ENCODE measurements at places on chromosomes 1 and 21.
A peak's percentile ranks its signal among the peaks of the same experiment; 100 is the strongest.

DNA sequence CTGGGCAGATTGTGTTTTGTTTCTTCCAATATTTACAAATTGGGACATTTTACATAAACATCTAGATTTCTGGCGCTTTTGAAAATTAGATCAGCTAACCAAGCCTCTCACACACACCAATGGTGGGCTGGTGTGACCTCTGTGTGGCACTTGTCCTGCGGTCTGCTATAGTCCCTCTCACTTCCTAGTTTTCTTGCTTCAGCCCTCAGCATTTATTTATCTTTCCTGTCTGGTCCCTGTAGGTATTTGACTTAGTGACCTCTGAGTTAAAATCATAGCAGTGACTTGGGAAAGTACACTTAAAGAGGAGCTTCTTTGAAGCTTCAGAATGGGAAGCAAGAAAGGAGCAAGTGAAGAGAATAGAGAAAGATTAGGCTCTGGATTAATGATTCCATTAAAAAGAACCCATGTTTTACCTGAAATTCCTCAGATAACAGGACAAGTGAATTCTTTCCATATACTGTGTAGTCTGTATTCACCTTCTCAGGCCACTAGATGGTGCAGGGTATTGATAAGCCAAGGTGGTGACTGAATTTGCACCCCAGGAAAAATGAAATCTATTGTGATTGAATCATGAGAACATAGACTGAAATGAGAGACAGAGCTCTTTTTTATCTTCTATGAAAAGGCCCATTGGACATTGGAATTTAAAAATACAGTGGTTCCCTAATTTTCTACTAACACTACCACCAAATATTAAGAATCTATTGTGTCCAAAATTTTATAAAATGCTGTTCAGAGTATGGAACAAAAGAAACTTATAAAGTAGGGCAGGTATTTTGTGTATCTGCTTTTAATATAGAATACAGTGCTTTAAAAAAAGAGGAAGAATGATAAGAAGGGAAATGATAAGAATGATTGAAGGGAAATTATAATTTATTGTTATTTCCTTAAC is 7.1 kb upstream of the DIPK1A start:
- H3K27ac ChIP-seq = no peak overlapping the region
- H3K4me3 ChIP-seq = no peak overlapping the region
- H3K36me3 ChIP-seq = no peaks in the 10 kb centered on the region
- H3K4me1 ChIP-seq = peaks cover 8% of the 10 kb centered on the region

DNA sequence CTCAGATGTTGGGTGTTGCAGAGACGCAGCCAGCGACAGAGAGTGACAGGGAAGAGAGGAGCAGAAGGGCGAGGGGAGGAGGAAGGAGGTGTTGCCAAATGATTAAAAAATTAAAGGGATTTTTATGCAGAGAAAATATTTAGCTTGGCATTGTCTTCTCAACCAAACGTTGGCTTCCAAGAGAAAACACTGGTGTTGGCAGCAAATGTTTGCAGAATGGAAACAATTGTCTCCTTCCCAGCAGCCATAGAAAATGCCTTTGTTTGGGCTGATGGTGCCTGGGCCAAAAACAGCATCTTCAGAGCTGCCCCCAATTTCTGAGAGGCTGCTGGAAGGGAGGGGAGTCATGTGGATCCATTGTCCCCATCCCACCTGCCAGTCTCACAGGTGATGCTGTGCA is 29.7 kb upstream of the GRIK3 start:
- no peaks in the 10 kb centered on the region for H3K36me3 ChIP-seq
- no peak for DNase-seq
- no peaks in the 10 kb centered on the region for H3K4me1 ChIP-seq

- DNase-seq = no peak
- no peaks in the 10 kb centered on the region for H3K4me1 ChIP-seq
- no peak overlapping the region for H3K27ac ChIP-seq
- no peaks in the 10 kb centered on the region for H3K36me3 ChIP-seq
These were observed 8.2 kb upstream of the CREG1 start for GRCh38 chr1:167561753-167562152.

- H3K27me3 ChIP-seq = no peaks in the 10 kb centered on the region
- no peaks in the 10 kb centered on the region for H3K36me3 ChIP-seq
- H3K4me3 ChIP-seq = no peak overlapping the region
- H3K27ac ChIP-seq = no peak overlapping the region
These were observed 85.7 kb upstream of the ABCD3 start for GRCh38 chr1:94332516-94332915.

DNA sequence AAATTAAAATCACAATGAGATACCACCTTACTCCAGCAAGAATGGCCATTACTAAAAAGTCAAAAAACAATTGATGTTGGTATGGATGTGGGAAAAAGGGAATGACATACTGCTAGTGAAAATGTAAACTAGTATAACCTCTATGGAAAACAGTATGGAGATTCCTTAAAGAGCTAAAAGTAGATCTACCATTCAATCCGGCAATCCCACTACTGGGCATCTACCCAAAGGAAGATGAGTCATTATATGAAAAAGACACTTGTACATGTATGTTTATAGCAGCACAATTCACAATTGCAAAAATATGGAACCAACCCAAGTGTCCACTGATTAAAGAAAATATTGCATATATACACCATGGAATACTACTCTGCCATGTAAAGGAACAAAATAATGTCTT is 37.2 kb downstream of the SUSD4 start:
- H3K4me1 ChIP-seq = no peaks in the 10 kb centered on the region
- H3K27me3 ChIP-seq = no peaks in the 10 kb centered on the region
- no peak for DNase-seq
- H3K36me3 ChIP-seq = no peaks in the 10 kb centered on the region
- no peak overlapping the region for H3K4me3 ChIP-seq

DNA sequence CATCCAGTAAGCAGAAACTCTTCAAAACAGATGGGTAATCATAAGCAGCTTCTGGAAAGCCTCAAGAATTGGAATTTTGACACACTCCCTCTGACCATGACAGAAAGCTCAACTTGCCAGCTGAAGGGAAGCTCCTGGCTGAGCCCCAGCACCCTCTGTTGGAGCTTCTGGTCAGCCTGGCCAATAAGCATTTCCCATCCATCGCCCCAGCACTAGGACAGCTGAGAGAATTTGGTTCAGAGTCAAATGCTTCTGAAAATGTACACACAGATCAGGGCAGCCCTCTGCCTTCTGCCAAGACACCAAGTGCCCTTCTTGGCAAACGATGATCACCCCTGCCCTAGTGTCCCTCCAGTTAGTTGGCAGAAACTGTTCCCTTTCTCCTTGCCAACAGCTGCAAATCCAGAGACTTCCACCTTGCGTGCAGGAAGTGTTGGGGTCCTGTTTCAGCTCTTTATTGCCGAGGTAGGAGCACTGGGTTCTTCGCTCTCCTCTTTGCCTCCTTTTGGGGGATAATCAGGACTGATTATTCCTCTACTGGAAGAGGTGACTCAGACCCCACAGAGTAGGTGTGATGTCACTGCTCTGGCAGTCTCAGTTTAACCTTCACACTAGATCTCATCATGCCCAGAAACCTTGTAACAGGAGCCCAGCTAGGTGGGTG is 11.9 kb downstream of the PIGV start:
- DNase-seq = no peak
- H3K27me3 ChIP-seq = no peaks in the 10 kb centered on the region
- peak overlapping the region; percentile 22 for H3K4me3 ChIP-seq
- H3K4me1 ChIP-seq = peaks cover 16% of the 10 kb centered on the region
- peak overlapping the region; percentile 53 for H3K27ac ChIP-seq

GRCh38 chr1:24318615-24319311 is 394 bp upstream of the GRHL3 start:
- peak overlapping the region; percentile 1 for H3K27ac ChIP-seq
- no peaks in the 10 kb centered on the region for H3K27me3 ChIP-seq
- peaks cover 44% of the 10 kb centered on the region for H3K4me1 ChIP-seq
- peak overlapping the region; percentile 13 for H3K4me3 ChIP-seq
- no peaks in the 10 kb centered on the region for H3K36me3 ChIP-seq
- DNase-seq = no peak

- H3K36me3 ChIP-seq = peaks cover 22% of the 10 kb centered on the region
- no peak overlapping the region for H3K4me3 ChIP-seq
- peaks cover 56% of the 10 kb centered on the region for H3K4me1 ChIP-seq
- no peak for DNase-seq
- no peak overlapping the region for H3K27ac ChIP-seq
These were observed 34.3 kb upstream of the PPP1R15B start for GRCh38 chr1:204445860-204446412.

DNA sequence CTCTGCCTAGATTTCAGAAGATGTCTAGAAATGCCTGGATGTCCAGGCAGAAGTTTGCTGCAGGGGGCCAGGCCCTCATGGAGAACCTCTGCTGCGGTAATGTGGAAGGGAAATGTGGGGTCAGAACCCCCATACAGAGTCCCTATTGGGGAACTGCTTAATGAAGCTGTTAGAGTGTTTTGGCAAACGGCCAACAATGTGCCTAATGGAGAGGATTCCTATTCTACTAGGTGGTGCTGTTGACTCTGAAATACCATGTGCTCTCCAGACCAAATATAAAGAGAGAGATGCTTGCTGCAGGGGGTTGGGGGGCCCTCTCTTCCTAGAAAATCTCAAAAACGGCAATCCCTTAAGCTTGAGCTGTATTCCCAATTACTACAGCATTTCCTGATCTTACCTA is 57.1 kb upstream of the DR1 start:
- H3K36me3 ChIP-seq = no peaks in the 10 kb centered on the region
- H3K27me3 ChIP-seq = no peaks in the 10 kb centered on the region
- no peaks in the 10 kb centered on the region for H3K4me1 ChIP-seq
- no peak for DNase-seq
- H3K27ac ChIP-seq = no peak overlapping the region

DNA sequence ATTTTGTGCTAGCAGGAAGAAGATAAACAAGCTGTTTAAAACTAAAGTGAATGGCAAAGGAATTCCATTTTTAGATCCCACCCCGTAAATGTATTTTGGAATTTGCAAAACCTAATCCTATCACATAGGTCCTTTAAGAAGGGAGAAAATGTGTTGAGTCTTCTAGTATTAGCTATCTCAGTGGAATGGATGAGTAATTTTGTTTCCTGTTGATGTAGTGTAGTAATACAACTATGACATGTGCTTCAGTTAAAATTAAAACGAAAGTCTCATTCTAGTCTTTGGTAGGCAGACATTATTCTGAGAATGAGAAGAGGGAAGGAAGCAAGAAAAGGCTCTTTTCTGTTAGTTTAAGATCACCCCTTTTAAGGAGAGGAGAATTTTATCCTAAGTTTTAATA is 265.9 kb upstream of the C1orf105 start:
- no peaks in the 10 kb centered on the region for H3K4me1 ChIP-seq
- peak overlapping the region; percentile 19 for H3K27ac ChIP-seq
- no peaks in the 10 kb centered on the region for H3K27me3 ChIP-seq

DNA sequence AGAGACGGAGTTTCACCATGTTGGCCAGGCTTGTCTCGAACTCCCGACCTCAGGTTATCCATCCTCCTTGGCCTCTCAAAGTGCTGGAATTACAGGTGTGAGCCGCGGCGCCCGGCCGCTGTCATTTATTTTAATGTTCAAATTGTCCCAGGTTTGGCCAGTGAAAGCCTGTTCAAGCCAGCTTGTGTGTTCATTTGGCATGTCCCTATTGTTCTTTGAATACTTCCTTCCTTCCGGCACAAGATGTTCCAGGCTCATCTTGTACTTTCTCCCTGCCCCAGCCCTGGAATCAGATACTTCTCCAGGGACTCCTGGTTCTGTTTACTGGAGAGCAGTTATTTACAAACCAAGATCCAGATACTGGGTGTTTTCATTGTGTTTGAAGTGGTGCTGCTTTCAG is 37.0 kb downstream of the ZBTB8B start:
- no peak overlapping the region for H3K4me3 ChIP-seq
- peak overlapping the region; percentile 94 for H3K27ac ChIP-seq
- no peaks in the 10 kb centered on the region for H3K36me3 ChIP-seq
- no peaks in the 10 kb centered on the region for H3K27me3 ChIP-seq
- H3K4me1 ChIP-seq = peaks cover 21% of the 10 kb centered on the region
- DNase-seq = peak; percentile 91
